ENCODE measurements at places on chromosomes 16 and 17. TPM values are rescaled to one million over a fixed set of nuclear protein-coding genes. Genes with fewer than 3 reads are reported as not detected.

DNA sequence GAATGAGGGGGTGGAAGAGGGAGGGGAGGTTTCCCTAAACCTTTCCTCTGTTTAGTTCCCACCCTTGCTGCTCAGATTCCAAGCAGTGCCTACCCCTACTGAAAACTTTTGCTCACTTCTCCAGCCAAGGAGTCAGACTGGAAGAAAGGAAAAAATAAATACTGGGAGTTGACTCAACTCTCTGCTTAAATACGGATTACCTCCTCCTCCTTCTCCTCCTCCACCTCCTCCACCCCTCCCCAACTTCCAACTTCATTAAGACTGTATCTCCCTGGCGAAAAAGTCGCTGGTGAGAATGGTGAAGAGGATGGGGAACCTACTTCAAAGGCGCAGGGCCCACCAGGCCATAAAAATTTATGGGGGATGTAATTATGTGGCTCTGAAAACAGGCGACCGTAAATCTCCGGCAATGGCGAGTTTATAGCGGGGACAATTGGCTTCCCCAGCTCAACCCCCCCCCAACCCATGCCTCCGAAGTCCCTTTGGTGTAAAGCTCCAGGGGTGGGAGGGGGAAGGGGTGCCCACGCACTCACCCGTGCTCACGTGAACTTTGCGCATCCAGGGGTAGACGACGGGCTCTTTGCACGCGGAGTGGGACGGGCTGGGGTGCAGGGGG, 712 bp downstream of the HOXB4 start:
- no peak for DNase-seq

- DNase-seq, result no peak
Measured at GRCh38 chr16:67212766-67213165, 13.8 kb downstream of the ELMO3 start.

GRCh38 chr16:50525716-50526115, 22.5 kb upstream of the NKD1 start:
- no peak for DNase-seq

DNA sequence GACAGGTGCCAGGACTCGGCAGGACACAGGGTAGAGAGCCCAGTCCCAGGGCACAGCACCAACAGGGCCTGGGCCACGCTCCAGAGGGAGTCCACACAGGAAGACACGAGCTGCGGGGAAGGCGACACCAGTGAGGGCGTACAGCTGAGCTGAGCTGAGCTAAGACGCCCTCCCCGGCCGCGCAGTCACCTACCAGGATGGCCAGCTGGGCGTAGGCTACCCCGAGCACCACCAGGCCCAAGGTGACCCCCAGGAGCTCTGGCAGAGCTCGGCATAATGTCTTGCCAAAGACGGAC, 42.6 kb downstream of the TSC2 start:
- DNase-seq, result peak; percentile 26

DNA sequence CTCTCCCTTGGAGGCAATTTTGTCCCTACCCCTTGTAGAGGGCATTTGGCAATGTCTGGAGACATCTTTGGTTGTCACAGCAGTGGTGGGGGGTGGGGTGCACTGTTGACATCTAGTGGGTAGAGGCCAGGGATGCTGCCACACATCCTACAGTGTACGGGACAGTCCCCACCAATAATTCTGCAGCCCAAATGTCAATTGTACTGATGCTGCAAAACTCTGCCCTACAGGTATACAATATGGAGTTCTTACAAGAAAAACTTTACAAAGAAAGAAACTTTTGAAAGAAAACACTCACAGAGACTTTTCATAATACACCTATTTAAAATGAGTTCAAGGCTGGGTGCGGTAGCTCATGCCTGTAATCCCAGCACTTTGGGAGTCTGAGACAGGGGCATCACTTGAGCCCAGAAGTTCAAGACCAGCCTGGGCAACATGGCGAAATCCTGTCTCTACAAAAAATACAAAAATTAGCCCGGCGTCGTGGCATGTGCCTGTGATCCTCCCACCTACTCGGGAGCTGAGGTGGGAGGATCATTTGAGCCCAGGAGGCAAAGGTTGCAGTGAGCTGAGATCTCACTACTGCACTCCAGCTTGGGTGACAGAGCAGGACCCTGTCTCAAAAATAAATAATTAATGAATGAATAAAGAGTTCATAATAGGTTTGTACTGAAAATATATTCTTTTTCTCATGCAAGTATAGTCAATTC, 59.4 kb downstream of the EMP2 start:
- no peak for DNase-seq

The KCNH4 gene
- 0.82 TPM for total RNA-seq

The SMIM36 gene
- not detected for total RNA-seq

The ELMO3 gene
- total RNA-seq, result 0.54 TPM

The ATP2A3 gene
- 2.0 TPM for total RNA-seq

DNA sequence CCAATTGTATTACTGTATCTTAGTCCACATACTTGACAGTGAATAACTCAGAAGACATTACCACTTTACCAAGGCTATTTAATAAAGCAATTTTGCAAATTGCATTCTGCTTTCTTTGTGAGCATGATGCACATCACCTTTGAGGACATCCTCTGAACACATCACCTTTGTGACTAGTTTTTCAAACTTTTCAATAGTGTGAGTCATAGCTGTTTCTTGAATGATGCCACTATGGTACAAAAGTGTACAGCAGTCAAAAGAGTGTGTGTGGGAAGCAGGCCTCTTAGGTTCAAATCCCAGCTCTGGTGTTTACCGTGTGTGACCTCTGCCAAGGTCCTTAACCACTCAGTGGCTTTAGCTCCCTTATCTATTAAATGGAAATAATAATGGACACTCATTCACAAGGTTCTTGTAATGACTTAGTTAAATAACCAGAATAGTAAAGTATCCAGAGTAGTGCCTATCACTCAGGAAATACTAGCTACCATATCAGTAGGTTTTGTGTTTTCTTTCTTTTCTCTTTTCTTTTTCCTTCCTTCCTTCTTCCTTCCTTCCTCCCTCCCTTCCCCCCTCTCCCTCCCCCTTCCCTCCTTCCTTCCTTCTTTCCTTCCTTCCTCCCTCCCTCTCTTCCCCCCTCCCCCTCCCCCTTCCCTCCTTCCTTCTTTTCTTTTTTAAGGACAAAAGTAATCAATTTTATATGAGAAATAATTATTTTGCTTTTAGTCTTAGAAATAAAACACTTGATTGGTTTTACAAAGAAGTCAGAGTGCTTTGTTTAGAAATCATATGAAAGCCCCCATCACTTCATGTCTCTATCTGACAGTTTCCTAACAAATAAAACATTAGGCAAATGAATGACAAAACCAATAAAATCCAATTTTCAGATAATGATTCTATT, 178.9 kb downstream of the MYO1D start:
- no peak for DNase-seq

GRCh38 chr16:67773569-67774456, 32.5 kb downstream of the RANBP10 start:
- peak; percentile 48 for DNase-seq

The IL21R gene
- 0.09 TPM for total RNA-seq

The SLC16A5 gene
- 1.1 TPM for total RNA-seq

The NME1 gene
- 35.8 TPM for total RNA-seq

Measured in cerebellum (tissue), 4 donors.